CD4-positive, CD25-positive, alpha-beta regulatory T cell (primary cell): ENCODE measurements at places on chromosomes 2 and 18. TPM values are rescaled to one million over a fixed set of nuclear protein-coding genes. Genes with fewer than 3 reads are reported as not detected.
A peak's percentile ranks its signal among the peaks of the same experiment; 100 is the strongest.

DNA sequence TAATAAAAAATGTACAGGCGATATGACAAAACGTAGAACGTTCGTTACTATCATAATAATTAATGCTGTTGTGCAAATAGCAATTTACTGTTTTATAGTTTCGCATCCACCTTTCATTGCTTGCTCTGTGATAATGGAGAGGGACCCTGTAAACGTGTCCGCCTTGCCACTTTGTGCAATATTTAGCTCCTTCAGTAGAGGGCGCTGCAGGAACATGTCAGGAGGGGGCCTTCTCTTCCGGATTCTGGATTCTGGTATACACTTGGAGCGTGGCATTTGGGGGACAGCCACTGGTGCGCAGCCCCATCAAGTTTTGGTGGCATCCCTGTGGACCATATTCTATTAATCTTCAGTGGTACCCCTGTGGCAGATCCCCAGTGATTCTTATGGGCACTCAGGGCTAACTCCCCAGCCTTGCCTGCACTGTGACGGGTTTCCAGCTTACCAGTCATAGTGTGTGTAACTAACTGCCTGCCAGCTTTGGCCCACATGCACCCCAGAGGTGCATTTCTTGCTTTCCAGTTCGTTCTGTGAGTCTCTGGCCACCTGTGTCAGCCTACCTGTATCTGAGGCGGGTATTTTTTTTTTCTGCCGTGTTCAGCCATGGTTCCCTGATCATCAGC lies 140.3 kb downstream of the CYRIA start:
- no peak overlapping the region for H3K4me3 ChIP-seq
- no peaks in the 10 kb centered on the region for H3K36me3 ChIP-seq

DNA sequence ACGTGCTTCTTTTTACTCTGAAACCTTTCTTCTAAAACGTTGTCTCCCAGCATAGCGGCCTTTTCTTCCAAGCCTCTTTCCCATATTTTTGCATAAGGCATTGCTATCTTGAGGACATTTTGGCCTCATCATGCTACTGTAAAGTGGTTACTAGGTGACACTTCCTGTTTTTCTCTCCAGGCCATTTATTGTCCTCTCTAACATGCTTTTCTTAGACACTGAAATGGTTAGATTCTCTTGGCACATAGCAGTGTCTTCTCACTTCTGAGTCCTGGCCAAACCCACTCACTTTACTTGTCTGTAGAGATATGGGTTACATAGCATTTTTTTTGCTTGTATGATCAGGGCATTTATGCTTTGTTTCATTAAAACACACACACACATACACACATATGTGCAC lies 50.1 kb upstream of the KCNH7 start:
- no peaks in the 10 kb centered on the region for H3K27me3 ChIP-seq
- no peak overlapping the region for H3K4me3 ChIP-seq
- H3K4me1 ChIP-seq: no peaks in the 10 kb centered on the region
- no peaks in the 10 kb centered on the region for H3K36me3 ChIP-seq

DNA sequence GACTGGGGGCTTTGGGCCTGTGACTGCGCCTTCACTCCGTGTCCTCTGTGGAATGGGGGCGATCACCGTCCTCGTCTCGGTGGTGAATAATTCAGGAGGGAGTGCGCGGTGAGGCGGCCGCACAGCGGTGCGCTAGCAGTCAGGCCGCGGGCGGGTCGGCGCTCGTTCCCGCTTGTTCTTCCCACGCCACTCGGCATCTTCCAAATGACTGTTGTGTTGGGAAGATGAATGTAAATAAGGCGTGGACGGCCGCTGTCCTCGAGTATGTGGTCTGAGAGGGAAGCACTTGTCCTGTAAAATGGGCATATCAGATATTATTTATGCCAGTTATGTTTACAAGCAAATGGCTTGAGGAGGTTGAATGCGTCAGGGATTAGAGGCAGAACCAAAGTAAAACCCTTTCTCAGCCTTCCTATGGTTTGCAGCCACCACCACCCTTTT lies 608 bp upstream of the VPS4B start:
- H3K4me1 ChIP-seq: peaks cover 19% of the 10 kb centered on the region
- peak overlapping the region; percentile 96 for H3K27ac ChIP-seq
- H3K27me3 ChIP-seq: no peaks in the 10 kb centered on the region
- peaks cover 2% of the 10 kb centered on the region for H3K36me3 ChIP-seq
- DNase-seq: no peak

- no peak overlapping the region for H3K27ac ChIP-seq
- H3K4me3 ChIP-seq: no peak overlapping the region
- no peak for DNase-seq
- no peaks in the 10 kb centered on the region for H3K27me3 ChIP-seq
These were observed 23.9 kb downstream of the PIAS2 start for GRCh38 chr18:46893360-46893759.

- peaks cover 6% of the 10 kb centered on the region for H3K4me1 ChIP-seq
- no peaks in the 10 kb centered on the region for H3K27me3 ChIP-seq
- H3K4me3 ChIP-seq: no peak overlapping the region
- H3K27ac ChIP-seq: no peak overlapping the region
- H3K36me3 ChIP-seq: no peaks in the 10 kb centered on the region
These were observed 33.5 kb downstream of the LOXHD1 start for GRCh38 chr18:46623541-46623940.

- H3K36me3 ChIP-seq: no peaks in the 10 kb centered on the region
- DNase-seq: no peak
- no peaks in the 10 kb centered on the region for H3K27me3 ChIP-seq
- H3K4me1 ChIP-seq: no peaks in the 10 kb centered on the region
- H3K4me3 ChIP-seq: no peak overlapping the region
These were observed 145.3 kb downstream of the RND3 start for GRCh38 chr2:150341982-150342680.

DNA sequence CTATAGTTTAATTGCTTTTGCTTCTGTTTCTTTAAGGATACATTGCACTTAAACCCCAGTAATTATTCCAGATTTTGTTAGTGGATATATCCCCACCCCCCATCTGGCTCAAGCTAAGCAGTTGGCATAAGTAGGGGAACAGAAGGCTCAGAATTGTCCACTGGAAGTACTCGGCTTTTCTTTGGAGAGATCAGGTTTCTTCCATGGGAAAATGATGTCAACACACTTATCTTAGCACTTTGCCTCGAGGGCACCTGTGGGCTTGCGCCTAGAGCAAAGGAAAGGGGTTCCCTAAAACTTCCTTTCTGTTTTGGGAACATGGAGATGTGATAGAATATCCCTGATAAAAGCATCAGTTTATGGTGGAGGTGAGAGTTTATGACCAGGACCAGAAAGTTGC lies 130.6 kb downstream of the FMNL2 start:
- H3K27ac ChIP-seq: no peak overlapping the region
- peaks cover 4% of the 10 kb centered on the region for H3K27me3 ChIP-seq
- no peak overlapping the region for H3K4me3 ChIP-seq
- DNase-seq: no peak
- H3K4me1 ChIP-seq: no peaks in the 10 kb centered on the region
- no peaks in the 10 kb centered on the region for H3K36me3 ChIP-seq

DNA sequence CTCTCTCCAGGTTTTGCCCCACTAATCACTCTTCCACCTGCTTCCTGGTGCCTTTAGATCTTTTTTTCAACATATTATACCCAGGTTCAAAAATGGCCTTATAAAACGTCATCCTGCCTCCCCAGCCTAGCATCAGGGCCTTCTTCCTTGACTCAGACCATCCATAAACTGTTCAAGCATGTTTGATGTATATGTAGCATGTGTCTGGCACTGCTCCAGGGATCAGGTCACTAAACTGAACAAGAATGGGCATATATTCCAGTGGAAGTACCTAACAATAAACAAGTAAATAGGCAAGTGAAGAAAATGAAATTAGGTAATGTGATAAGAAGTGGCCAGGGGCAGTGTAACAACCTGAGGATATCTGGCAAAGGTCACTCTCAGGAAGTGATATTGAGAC lies 141.2 kb downstream of the TRIB2 start:
- no peaks in the 10 kb centered on the region for H3K36me3 ChIP-seq
- no peak for DNase-seq
- H3K27me3 ChIP-seq: no peaks in the 10 kb centered on the region
- H3K4me1 ChIP-seq: peaks cover 62% of the 10 kb centered on the region
- H3K27ac ChIP-seq: no peak overlapping the region
- H3K4me3 ChIP-seq: peak overlapping the region; percentile 64

DNA sequence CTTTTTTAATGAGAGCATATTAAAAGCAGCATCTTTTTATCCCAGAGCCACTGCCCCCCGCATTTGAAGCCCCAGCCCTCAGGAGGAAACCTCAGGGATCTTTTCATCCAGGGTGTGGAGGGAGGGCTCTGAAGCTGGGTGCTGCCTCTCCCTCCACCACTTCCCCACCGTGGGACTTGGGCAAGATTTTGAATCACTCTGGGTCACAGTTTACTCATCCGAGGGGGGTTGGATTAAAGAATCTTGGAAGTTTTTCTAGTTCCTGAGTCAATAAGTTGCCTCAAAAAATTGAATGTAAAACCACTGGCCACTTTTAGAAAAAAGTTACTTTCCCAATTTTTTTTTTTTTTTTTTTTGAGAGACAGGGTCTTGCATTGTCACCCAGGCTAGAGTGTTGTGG lies 62.0 kb upstream of the ANKRD44 start:
- H3K27me3 ChIP-seq: no peaks in the 10 kb centered on the region
- H3K4me3 ChIP-seq: no peak overlapping the region
- DNase-seq: no peak
- no peaks in the 10 kb centered on the region for H3K36me3 ChIP-seq
- H3K27ac ChIP-seq: no peak overlapping the region

GRCh38 chr18:53937037-53937436 lies 287.4 kb downstream of the MBD2 start:
- no peak overlapping the region for H3K27ac ChIP-seq
- no peak for DNase-seq
- no peaks in the 10 kb centered on the region for H3K36me3 ChIP-seq
- no peaks in the 10 kb centered on the region for H3K27me3 ChIP-seq
- no peak overlapping the region for H3K4me3 ChIP-seq

DNA sequence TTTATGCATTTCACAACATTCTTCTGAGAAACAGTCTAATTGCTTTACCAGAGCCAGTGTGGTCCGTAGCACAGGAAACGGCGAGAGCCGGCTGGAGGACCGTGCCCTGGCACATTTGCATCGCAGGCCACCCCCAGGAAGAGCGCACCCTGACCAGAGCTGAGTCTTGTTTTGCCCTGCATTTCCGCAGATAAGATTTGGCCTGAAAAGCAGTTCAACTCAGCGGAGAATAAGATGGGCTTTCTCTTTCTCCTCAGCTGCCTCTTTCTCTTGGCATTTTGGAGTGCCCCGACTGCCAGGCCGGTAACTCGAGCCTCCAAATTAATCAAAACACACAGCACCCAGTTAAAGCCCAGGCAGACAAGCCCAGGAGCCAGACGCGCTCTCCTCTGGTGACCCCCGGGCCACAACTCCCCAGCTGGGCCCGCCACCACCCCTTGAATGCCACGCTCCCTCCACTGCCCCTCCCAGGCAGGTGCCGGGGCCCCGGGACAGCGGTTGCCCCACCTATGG lies 464 bp downstream of the COL4A4 start:
- H3K36me3 ChIP-seq: no peaks in the 10 kb centered on the region
- no peak overlapping the region for H3K4me3 ChIP-seq
- peaks cover 26% of the 10 kb centered on the region for H3K27me3 ChIP-seq
- no peak for DNase-seq
- H3K4me1 ChIP-seq: peaks cover 15% of the 10 kb centered on the region

DNA sequence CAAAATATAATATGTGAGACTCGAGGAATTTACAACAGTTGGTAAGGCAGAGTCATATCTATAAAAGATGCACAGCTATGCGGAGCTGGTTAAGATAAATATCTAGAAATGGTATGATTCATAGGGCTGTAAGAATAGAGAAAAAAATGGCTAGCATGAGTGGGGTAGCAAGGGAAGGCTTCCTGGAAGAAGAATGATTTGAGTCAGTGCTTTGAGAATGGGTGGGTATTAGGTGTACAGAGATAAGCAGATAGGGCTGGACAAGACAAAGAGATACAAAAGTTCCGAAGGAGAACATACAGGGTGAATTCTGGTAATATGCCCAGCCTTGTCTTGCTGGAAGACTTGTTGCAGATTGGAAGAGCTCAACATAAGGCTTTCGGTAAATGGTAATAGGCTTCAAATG lies 291.5 kb upstream of the CCDC68 start:
- no peak overlapping the region for H3K27ac ChIP-seq
- H3K36me3 ChIP-seq: no peaks in the 10 kb centered on the region
- DNase-seq: no peak

- DNase-seq: no peak
- no peak overlapping the region for H3K4me3 ChIP-seq
- no peaks in the 10 kb centered on the region for H3K27me3 ChIP-seq
- H3K27ac ChIP-seq: no peak overlapping the region
These were observed 35.2 kb downstream of the CYRIA start for GRCh38 chr2:16630463-16630862.

DNA sequence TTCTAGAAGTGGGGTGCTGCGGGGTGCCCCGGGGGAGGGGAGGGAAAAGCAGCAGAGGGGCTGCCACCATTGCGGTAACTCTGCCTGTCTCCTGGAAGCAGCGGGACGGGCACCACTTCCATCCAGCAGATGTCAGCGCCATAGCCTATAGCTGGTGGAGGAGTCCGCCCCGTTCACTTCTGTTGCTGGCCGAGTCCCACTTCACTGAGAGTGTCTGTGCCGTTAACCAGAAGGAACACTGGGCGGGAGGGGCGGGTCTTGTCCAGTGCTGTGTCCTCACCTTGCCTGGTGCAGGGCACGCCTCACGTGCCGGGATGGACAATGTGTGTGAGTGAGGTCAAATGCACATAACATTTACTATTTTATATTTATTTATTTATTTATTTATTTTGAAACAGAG lies 19.3 kb upstream of the ODC1 start:
- H3K27me3 ChIP-seq: no peaks in the 10 kb centered on the region
- no peak overlapping the region for H3K27ac ChIP-seq
- no peaks in the 10 kb centered on the region for H3K36me3 ChIP-seq
- H3K4me1 ChIP-seq: no peaks in the 10 kb centered on the region

DNA sequence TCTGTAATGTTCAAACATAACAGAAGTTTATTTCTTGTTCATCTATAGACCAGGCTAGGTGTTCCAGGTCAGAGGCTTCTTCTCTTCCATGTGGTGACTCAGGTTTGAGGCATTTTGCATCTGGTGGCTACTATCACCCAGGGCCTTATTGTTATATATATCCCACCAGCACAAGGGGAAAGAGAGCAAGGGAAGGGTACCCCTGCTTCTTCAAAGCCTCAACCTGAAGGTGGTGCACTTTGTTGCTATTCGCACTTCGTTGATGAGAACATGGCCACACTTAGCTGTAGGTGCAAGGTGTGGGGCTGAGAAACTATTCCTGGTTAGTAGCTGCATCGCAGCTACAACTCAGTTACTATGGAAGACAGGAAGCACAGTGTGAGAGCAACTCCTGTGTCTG lies 27.4 kb upstream of the SLC3A1 start:
- no peak overlapping the region for H3K27ac ChIP-seq
- peaks cover 3% of the 10 kb centered on the region for H3K27me3 ChIP-seq
- DNase-seq: no peak
- no peak overlapping the region for H3K4me3 ChIP-seq
- no peaks in the 10 kb centered on the region for H3K36me3 ChIP-seq
- peaks cover 5% of the 10 kb centered on the region for H3K4me1 ChIP-seq

GRCh38 chr18:8001711-8002301 lies 434.7 kb downstream of the PTPRM start:
- no peaks in the 10 kb centered on the region for H3K4me1 ChIP-seq
- no peak for DNase-seq
- no peaks in the 10 kb centered on the region for H3K36me3 ChIP-seq
- H3K4me3 ChIP-seq: no peak overlapping the region
- no peak overlapping the region for H3K27ac ChIP-seq

GRCh38 chr2:26986576-26986975 lies 16.1 kb downstream of the MAPRE3 start:
- H3K27me3 ChIP-seq: no peaks in the 10 kb centered on the region
- no peak for DNase-seq
- H3K27ac ChIP-seq: no peak overlapping the region

Gene GALR1
- not detected for total RNA-seq

Gene DCDC2C
- not detected for total RNA-seq

Gene TMEM150A
- 4.9 TPM for total RNA-seq

Gene DSC3
- not detected for total RNA-seq

Gene NMUR1
- total RNA-seq: 0.35 TPM
